B cell (primary cell): ENCODE measurements at places on chromosomes 5 and 9.

- DNase-seq = no peak
Measured at GRCh38 chr5:4740156-4740555, 400.0 kb upstream of the ADAMTS16 start.

- DNase-seq = no peak
Measured at GRCh38 chr5:21807953-21808352, 1045.2 kb downstream of the CDH12 start.

GRCh38 chr5:88602584-88602983 lies 280.4 kb downstream of the MEF2C start:
- peak; percentile 3 for DNase-seq

GRCh38 chr5:121296356-121296755 lies 555.3 kb upstream of the FTMT start:
- DNase-seq = no peak

- no peak for DNase-seq
Measured at GRCh38 chr9:133553973-133554713, 19.6 kb downstream of the ADAMTSL2 start.

- DNase-seq = no peak
Measured at GRCh38 chr5:141488591-141489561, at the start of gene PCDHGC5. TSS of gene PCDHGC5 (plus strand) at chr5:141489081. CDS start at chr5:141489241, 160 bp downstream.

GRCh38 chr5:96412868-96413449 lies 20.1 kb downstream of the PCSK1 start:
- no peak for DNase-seq

- no peak for DNase-seq
Measured at GRCh38 chr9:129696944-129697655, 31.7 kb downstream of the PRRX2 start.

GRCh38 chr9:36592801-36593583 lies 20.3 kb downstream of the MELK start:
- DNase-seq = no peak

DNA sequence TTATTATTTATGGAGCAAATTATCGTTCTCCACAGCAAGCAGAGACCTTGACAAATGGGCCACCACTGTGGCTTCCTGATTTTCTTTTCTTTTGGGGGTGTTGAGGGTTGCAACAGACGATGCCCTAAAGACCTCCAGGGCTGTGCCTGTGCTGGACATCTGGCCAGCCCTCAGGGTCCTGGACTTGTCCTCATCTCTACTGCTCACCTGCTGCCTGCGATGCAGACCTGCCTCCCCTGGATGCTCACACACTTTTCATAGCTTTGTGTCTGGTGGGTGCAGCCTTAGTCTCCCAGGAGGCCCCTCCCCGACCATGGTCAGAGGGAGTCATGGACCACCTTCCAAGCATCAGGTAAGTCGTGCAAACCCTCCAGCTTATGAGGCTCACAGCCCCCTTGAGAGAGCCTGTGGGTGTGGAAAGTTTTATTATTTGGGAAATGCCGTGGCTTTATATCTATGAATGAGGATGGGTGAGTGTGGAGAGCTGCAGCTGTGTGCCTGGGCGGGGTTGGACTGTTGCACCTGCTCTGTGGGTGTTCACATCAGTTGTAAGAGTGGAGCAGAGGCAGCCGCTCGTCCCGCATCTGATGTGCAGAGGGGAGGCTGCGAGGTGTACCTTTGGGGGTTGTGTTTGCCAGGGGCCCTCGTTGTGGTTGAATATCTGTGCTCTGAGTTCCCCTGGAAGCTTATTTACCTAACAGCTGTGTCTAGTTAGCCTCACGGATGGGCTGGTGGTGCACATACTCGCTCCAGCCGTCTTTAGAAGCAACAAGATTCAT lies 126.3 kb upstream of the IRX4 start:
- no peak for DNase-seq

GRCh38 chr9:73896061-73896460 lies 601.1 kb upstream of the RORB start:
- DNase-seq = no peak

- no peak for DNase-seq
Measured at GRCh38 chr5:36599986-36600779, 6.2 kb upstream of the SLC1A3 start.

DNA sequence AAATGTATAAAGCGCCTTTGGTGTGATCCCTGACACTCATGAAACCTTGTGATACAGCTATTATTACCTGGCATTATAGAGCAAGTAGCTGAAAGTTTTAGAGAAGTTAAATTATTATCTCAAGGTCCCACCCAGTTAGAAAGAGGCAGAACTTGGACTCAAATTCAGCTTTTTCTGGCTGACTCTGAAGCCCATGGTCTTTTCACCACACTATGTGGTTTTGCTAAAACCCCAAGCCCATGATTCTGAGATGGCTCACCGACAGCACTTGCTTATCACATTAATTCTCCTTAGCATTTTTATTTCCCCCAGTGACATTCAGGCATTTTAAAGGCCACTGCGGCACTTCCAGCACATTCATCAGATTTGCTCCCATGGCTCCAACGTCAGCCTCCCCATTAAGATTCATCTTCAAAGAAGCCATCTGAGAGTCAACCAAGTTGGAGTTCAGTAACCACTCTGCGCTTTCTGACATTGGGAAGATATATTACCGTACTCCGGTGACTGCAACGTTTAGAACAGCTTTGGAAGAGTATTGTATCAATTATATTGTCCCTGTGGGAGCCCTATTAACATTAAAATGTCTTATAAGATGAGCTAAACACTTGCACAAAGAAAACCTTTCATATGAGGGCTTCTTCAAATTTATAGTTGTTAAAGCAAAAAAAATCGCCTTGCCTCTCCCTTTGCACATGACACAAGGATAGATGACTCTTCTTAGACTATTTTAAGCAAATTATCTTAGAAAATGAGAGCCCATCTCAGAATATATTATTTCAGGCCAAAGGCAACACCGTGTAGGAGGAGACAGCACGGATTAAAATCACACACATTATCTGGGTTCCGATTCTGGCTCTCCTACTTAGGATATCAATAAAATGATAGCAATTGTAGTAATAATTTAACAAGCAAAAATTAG lies 638.1 kb downstream of the ACTL7B start:
- no peak for DNase-seq

DNA sequence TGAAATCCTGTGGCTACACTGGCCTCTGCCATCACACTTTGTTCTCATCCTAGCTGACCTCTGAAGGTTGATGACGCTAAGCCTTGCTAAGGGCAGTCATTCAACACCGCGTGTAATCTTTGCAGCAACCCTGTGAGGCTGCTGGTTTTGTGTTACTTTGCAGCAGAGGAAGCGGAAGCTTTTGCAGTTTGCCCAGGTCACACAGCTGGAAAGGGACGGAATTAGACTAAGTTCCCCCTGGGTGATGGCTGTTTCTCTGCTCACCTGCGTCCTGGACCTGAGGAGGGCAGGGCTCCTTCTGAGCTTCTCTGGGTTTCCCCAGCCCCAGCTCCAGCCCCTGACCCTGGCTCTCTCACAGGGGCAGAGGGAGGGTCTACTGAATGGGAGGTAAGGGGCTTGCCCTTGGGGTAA lies 7.3 kb upstream of the SLC25A51 start:
- DNase-seq = no peak

GRCh38 chr5:26669031-26669430 lies 369.4 kb downstream of the CDH9 start:
- no peak for DNase-seq

DNA sequence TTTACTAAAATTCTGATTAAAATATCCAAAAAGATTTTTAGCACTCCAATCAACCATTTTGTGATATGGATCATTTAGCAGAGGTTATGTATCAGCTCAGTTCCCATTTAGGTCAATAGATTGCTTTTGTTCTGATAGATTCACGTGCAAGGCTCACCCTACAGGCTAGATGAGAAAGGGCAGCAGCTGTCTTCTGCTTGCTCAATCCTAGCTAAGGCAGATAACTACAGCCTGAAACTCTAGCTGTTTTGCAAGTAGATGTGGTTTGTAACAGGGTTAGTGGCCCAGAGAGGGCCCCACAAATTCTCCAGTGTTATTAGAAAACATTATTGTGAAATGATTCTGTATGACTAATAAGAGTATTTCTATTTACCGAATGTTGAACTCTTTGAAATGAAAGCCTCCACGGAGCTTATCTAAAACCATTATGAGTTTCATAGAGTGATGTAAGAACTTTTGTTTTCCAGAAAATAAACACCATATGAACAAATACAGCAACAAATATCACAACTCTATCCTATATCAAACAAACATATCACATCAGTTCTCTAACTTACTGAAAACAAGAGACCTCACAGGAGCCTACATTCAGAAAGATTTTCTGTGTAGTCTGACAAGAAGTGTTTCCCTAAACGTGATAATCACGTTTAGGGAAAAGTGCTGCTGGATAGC lies 841.9 kb upstream of the ACO1 start:
- peak; percentile 22 for DNase-seq

- no peak for DNase-seq
Measured at GRCh38 chr9:118829334-118829733, 539.9 kb downstream of the BRINP1 start.

GRCh38 chr9:133839822-133840329 lies 101.7 kb upstream of the SARDH start:
- no peak for DNase-seq

DNA sequence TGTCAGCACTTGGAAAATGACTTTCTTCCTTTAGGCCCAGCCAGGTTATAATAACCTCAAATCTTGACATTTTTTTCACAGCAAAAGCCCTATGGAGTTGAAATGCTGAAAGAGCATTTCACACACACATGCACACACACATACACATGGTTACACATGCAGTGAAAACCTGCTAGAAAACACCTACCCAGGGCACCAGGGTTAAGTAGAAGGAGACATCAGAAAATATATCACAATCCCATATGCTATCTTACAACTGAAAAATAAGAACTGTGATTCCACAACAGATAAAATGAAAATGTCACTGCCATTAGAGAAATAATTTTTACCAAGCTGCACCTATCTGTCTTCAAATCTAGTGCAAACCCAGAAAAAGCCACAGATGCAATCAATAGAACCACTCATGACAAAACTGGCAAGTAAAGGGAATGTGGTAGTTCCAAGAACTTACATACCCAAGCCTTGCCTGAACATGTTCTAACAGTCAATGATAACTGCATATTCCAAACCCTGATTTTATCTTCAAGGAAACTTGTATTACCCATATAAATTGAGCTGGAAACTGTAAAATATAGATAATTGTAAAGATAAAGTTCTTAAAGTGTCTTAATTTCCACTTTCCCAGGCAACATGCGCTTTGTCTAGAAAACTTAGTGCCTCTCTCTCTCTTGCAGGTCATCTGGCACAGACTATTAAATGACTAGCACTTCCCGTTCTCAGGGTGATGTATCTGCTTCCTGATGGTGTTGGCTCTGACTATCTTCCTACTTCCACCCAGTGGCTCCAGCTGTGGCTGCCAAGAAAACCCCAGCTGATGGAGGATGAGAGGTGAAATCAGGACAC lies 250.2 kb upstream of the PTGER4 start:
- DNase-seq = no peak

- peak; percentile 55 for DNase-seq
Measured at GRCh38 chr5:8019719-8020218, 150.8 kb downstream of the MTRR start.

- DNase-seq = no peak
Measured at GRCh38 chr5:164361986-164362385, 856.6 kb downstream of the MAT2B start.

DNA sequence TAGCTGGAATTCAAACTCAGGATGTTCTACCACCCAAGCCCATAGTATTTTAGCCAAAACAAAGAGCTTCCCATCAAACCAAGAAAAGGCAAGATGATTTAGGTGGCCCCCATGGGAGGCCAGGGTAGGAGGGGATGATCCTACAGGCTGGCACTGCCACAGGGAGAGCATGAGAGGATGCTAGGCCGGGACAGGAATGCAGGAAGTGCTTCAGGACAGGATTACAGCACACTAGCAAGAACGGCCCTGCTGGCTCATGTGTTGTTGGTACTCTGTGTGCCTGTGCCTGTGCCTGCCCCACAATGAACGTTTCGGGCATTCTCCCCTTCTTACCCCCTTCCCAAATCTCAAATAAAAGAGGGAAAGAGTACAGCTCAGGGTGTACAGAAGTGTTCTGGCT lies 110.7 kb upstream of the TRIM32 start:
- DNase-seq = no peak

DNA sequence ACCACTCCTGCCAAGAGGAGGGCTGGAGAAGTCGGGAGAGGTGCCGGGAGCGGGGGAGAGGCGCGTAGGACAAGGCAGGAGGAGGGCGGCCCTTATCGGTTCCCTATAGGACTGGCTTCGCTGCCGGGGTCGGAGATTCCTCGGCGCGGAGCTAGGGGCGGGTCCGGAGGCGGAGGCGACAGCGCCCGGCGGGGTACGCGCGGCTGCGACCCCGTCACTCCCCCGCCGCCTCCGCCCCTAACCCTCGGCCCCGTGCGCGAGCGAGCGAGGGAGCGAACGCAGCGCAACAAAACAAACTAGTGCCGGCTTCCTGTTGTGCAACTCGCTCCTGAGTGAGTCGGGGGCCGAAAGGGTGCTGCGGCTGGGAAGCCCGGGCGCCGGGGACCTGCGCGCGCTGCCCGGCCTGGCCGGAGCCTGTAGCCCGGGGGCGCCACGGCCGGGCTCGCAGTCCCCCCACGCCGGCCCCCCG lies 2.0 kb downstream of the GLIS3 start:
- DNase-seq = peak; percentile 6

DNA sequence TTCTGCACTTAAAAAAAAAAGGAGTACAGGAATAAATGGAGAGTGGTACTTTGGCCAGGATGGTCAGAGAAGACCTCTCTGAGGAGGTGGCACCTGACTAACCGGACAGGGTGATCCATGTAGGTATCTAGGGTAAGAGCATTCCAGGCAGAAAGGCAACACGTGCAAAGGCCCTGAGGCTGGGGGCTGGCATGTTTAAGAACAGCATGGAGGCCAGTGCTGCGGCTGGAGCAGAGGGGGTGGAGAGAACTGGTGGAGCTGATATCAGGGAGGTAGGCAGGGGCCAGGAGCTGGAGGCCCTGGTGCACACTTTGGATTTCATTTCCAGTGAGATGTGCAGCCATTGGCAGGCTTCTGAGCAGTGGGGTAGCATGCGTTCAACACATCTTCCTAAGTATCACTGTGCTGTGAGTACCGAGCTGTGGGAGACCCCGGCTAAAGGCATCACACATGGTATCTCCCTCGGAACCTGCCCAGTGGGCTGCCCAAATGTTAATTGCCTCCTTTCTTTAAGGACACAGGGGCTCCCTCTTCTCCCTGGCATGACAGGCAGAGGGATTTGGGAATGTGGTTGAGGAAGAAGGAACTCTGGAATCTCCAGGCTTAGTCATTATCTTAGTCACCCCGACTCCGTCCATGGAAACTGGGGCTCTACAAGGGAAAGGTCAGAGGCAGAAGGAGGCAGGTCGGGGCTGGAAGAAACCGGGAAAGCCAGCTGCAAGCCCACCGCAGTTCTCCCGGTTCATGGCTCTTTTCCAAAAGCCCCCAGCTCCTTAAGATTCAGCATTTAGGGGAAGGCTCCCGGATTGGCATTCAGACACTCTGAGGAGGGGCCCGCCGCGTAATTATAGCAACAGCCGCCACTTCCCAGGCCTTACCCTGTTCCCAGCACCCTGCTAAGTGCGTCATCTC lies 18.6 kb downstream of the SLC6A7 start:
- no peak for DNase-seq

DNA sequence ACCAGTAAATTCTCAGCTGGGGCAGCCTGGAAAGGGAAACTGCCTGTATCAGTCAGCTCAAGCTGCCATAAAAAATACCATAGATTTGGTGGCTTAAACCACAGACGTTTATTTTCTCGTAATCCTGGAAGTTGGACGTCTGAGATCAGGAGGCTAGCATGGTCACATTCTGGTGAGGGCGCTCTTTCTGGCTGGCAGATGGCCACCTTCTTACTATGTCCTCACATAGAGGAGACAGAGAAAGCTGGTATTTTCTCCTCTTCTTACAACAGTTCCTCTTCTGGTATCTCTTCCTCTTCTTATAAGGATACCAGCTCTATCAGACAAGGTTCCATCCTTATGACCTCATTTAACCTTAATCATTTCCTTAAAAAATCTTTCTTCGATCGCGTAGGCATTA lies 50.5 kb upstream of the RFX3 start:
- DNase-seq = no peak

- DNase-seq = no peak
Measured at GRCh38 chr5:167952278-167952995, 339.0 kb upstream of the WWC1 start.
